ENCODE measurements at places on chromosomes 1 and 21.

DNA sequence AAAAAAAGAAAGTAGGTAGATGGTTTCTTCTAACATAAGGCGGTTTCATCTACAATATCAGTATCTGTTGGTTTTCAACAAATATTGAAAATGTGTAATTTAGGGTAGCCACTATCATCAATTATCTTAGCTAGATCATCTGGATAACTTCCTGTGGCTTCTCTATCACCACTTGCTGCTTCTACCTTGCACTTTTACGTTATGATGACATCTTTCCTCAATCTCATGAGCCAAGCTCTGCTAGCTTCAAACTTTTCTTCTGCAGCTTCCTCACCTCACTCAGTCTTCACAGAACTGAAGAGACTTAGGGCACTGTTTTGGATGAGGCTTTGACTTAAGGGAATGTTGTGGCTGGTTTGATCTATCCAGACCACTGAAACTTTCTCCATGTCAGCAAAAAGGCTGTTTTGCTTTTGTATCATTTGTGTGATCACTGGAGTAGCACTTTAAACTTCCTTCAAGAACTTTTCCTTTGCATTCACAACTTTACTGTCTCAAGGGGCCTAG lies 144.9 kb upstream of the HP1BP3 start:
- no peak for DNase-seq

- no peak for DNase-seq
These were observed 12.4 kb downstream of the MOV10 start for GRCh38 chr1:112686835-112687234.

DNA sequence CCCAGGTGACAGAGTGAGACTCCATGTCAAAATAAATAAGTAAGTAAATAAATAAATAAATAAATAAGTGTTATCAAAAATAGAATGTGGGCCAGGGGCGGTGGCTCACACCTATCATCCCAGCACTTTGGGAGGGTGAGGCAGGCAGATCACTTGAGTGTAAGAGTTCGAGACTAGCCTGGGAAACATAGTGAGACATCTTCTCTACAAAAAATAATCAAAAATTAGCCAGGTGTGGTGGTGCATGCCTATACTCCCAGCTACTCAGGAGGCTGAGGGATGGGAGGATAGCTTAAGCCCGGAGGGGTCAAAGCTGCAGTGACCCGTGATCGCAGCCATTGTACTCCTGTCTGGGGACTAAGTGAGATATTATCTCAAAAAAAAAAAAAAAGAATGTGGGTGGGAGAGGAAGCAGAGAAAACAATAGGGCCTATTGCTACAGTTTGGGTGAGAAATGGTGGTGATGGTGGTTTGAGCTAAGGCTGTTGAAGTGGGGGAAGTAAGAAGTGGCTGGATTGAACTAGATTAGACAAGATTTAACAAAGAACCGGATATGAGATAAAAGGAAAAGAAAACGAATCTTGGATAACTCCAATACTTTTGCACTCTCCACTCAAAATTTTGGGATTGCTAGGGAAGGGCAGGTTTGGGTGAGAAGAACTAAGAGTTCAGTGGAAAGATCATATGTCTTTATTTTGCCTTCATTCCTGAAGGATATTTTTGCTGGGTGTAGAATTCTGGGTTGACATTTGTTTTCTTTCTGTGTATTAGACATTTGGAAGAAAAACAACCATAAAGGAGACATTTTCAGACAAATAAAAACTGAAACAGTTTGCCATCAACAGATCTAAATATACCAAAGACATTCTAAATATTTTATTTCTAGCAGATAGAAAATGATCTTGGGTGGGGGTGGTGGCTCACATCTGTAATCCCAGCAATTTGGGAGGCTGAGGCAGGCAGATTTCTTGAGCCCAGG lies 57.1 kb upstream of the SPOCD1 start:
- no peak for DNase-seq

GRCh38 chr1:204989266-204990058 lies 53.5 kb upstream of the CNTN2 start:
- peak; percentile 26 for DNase-seq
